ENCODE measurements at places on chromosomes 3 and 15. TPM values are rescaled to one million over a fixed set of nuclear protein-coding genes. Genes with fewer than 3 reads are reported as not detected.

COL6A6 gene
- 1.6 TPM for total RNA-seq

GOLGA8H gene
- total RNA-seq, result 0.44 TPM

PCNP gene
- total RNA-seq, result 116 TPM

CHSY1 gene
- total RNA-seq, result 43.2 TPM

PLD1 gene
- total RNA-seq, result 24.1 TPM

TUSC7 gene
- total RNA-seq, result not detected

AAGAB gene
- total RNA-seq, result 59.5 TPM
